ENCODE measurements at places on chromosomes 2 and 18. TPM values are rescaled to one million over a fixed set of nuclear protein-coding genes. Genes with fewer than 3 reads are reported as not detected.

- DNase-seq, result peak; percentile 85
Observed at GRCh38 chr2:239178954-239179353, 221.9 kb downstream of the HDAC4 start.

Gene UGT1A1
- not detected for total RNA-seq

GRCh38 chr2:217293046-217293445 is 433.2 kb upstream of the TNP1 start:
- DNase-seq, result no peak

Gene CRYGD
- not detected for total RNA-seq

DNA sequence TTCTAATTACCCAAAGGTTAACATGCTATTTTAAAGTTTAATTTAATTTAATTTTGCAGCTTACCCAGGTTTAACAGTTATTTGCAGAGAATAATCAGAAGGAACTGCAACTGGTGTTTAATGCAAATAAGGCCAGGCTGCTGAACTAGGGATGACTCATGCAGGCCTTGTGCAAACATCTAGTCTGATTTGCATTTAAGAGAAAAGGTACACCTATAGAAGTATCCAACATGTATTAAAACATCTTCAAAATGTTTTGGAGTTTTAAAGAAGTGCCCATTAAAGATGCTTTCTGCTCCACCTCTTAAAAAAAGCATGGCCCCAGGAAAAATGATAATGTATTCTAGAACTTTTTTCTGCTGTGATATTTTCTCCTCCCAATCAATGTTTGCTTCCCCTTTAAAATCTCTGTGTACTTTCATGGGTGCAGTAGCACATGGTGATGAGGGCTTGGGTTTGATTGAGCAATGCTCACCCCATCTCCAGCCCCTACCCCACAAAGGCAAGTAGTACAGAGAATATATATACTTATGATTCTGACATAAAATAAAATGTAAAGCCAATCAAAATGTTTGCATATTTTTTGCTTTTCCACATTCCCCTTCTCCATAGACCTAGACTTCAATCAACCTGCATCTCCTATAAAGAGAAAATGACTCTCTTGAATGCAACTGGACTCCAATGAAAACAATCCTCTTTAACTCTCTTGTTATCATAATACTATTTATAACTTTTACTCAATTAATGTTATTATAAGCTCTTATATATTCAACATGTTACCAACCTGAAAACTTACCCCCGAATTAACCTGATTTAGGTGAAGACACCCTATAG is 54.1 kb downstream of the ATP8B1 start:
- no peak for DNase-seq

DNA sequence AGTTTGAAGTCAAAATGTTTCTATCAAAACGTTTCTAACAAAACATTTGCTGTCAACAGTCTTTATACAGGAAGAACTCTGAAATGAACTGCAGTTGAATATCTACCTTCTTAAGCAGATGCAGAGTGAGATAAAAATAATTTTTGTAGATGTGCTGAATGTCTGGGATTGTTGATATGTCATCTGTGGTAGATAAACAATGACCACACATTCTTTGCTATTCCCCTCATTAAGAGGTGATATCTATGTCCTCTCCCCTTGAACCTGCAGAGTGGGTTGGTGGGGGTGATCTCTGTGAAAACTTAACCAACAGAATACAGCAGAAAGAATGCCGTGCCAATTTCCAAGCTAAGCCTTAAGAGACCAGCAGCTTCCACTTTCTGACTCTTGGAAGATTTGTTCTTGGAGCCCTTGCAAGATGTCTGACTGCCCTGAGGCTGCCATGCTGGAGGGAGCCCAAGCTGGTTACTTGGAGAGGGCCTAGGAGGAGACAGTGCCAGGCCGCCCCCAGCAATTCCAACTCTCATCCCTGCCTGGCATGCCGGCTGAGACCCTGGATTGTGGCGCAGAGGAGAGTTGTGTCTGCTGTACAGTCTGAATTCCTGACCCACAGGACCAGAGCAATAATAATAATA is 80.8 kb downstream of the COLEC12 start:
- no peak for DNase-seq

Gene FEV
- total RNA-seq, result not detected

- no peak for DNase-seq
Observed at GRCh38 chr2:30351116-30351515, 95.9 kb upstream of the LCLAT1 start.

- no peak for DNase-seq
Observed at GRCh38 chr2:96409081-96409819, 73.7 kb downstream of the NCAPH start.

GRCh38 chr2:240878341-240878936 is 9.8 kb downstream of the AGXT start:
- DNase-seq, result peak; percentile 76

GRCh38 chr2:225055714-225056113 is 13.4 kb upstream of the DOCK10 start:
- DNase-seq, result no peak

- no peak for DNase-seq
Observed at GRCh38 chr2:68607837-68608236, 35.5 kb upstream of the PROKR1 start.

Gene SLC4A1AP
- total RNA-seq, result 18.8 TPM

- no peak for DNase-seq
Observed at GRCh38 chr18:59286341-59286740, 13.1 kb upstream of the RAX start.

- no peak for DNase-seq
Observed at GRCh38 chr18:8869696-8870095, 164.3 kb downstream of the MTCL1 start.

Gene NDC80
- 6.5 TPM for total RNA-seq

DNA sequence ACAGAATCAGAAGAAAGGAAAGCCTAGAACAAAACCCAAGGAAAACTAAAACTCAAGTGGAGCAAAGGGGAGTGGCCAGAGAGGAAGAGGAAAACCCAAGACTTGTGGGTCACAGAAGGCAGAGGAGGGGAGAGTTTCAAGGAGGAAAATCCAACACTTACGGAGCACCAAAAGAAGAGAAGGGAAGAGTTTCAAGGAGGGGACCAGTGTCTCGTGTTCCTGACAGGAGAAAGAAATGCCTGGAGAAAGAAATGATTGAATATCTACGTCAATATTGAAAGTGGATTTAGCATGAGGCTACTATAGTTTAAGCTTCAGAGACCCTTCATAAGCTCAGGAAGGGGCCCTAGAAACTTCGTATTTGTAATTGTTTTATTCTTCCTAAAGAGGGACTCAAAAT is 1.4 kb upstream of the MFSD6 start:
- DNase-seq, result no peak

Gene SEH1L
- 37.5 TPM for total RNA-seq

DNA sequence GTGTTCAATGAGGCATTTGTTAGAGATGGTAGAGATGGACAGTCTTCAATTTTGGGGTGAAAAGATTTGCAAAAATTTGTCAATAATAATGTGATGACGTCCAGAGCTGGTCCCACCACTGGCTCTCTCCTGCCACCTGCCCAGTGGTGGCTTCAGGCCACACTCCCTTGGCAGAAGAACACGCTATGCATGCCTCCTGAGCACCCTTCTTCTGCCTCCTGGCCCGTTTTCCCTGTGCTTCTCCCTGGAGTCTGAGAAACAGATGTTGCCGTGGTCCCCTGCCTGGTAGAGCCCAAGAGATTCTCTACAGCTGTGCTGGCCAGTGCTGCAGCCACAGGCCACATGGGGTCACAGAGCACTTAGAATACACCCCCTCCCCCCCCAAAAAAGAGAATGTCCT is 33.6 kb downstream of the INPP5D start:
- no peak for DNase-seq

GRCh38 chr2:10371441-10372196 is 68.9 kb downstream of the HPCAL1 start:
- no peak for DNase-seq

- no peak for DNase-seq
Observed at GRCh38 chr2:170895023-170895757, 33.9 kb upstream of the GORASP2 start.

GRCh38 chr2:71882949-71883472 is 264.7 kb downstream of the CYP26B1 start:
- DNase-seq, result no peak

- DNase-seq, result no peak
Observed at GRCh38 chr18:27175245-27175644, 9.9 kb downstream of the CHST9 start.

DNA sequence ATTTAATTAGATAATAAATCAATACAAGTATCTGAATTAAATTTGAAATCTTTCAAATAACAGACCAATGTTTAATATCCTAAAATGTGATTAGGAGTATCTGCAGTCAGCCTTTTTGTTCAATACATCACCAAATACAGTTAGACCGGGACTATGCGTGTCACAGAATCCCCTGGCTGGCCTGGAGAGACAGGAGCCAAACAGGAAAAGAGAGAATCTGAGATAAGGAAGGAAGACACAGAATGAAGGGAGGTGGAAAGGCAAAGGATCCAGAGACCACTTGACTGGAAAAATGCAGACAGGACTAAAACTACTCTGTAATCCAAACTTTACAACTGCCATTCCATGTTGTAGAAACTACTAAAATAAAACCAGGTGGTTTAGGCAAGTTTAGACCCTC is 66.3 kb downstream of the SIGLEC15 start:
- DNase-seq, result no peak

DNA sequence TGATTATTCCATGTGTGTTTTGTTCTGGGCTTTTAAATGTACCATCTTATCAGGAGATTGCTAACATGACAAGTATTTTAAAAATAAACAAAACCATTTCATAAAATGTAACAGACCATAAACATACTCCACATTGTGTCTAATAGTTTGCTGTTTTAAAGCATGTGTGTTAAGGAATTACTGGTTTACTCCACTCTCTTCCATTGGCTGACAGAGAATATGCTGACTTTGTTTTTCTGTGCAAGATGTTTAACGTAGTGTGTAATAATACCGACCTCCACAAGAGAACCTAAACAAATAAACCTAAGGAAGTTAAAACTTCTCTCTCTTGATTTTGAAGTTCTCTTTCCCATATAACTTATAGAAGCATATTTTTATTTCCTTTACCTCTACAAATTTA is 17.0 kb upstream of the TMEM18 start:
- DNase-seq, result no peak

DNA sequence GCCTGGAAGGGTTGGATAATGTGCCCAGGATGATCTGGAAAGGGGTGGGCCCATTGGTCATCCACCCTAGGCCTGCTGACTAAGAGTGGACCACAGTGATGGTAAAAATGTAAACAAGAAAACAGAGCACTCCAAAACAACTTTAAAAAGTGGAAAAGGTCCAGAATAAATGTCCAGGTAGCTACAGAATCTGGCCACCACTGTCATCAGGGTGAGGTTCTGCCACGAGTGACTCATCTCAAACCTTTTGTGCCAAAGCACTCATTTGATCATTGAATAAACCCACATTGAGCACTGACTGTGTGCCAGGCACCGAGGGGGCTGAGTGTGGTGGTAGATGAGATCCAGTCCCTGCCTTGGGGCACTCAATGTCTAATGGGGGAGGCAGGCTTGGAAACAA is 64.9 kb downstream of the EMX1 start:
- DNase-seq, result no peak

Gene GTF2A1L
- total RNA-seq, result not detected

- no peak for DNase-seq
Observed at GRCh38 chr2:627926-628560, 49.2 kb downstream of the TMEM18 start.
